Hippocampal formation (tissue), 2 donors: ENCODE measurements at places on chromosomes 3 and 15.
A peak's percentile ranks its signal among the peaks of the same experiment; 100 is the strongest.

GRCh38 chr3:112741983-112742382, 101.0 kb upstream of the CCDC80 start:
- no peak for DNase-seq

- DNase-seq: no peak
Observed at GRCh38 chr3:155481089-155481488, 187.6 kb upstream of the STRIT1 start.

DNA sequence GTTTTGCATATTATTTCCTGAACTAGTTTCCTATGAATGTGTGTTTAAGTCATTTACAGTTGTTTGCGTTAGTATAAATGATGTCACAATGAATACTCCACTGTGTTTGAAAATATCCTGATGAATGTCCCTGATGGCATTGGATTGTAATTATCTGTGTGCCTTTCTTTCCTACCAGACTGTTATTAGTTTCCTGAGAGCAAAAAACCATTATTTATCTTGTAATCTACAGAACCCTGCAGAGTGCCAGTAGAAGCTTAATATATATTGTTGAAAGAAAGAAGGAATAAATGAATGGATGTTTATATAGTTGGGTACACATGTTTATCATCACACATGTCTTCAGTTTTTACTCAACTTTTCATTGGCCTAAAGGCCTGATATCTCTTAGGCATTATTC, 312.6 kb downstream of the AGBL1 start:
- no peak for DNase-seq

DNA sequence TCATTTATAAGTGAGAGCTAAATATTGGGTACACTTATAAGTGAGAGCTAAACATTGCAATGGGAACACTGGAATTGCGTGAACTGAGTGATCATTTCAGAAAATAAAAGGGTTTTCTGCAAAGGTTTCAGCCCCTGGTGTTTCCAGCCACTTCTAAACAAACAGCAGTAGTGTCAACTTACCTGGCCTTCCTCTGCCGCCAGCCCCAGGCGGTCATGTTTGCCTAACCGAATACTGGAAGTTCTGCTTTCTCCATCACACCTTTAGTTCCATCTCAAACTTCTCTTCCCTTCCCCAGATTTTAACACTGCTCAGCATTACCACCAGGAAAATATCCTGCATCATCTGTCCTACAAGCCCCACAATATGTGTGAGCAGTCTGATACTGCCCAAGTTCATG, 58.6 kb downstream of the MRPL3 start:
- no peak for DNase-seq

DNA sequence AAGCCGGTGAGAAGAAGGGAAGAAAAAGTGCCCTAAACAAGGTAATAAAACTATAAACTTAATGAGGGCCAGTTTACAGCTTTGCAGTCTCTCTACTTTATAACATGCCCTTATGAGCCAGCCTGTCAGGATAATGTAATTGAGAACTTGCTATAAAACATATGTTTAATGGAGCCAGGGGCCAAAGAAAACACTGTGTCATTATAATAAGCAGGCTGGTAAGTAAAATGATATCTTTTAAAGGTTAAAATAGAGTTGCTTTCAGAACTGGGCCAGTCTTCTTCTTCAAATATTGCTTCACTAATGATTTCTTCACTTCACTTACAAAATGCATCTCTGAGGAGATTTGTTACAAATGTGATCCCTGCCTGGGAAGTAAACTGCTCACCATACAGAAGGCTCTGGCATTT, 192.5 kb downstream of the SHOX2 start:
- no peak for DNase-seq

DNA sequence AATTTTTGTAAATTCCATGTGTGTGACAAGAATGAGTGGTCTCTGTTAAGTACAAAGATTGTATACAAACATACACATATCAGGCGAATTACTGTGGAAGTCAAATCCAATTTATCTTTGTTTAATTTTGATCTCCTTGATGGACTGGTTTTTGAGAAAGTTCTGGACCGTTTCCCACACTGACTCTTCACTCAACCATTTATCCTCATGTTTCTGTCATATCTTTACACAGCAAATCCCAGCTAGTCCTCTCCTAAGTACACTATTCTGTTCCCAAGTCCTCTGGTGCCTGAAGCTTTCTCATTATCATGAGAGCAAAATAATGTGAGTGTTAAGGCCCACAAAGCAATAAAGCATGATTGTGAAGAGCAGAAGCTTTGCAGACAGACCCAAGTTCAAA, 189.9 kb downstream of the WNT5A start:
- no peak for DNase-seq

DNA sequence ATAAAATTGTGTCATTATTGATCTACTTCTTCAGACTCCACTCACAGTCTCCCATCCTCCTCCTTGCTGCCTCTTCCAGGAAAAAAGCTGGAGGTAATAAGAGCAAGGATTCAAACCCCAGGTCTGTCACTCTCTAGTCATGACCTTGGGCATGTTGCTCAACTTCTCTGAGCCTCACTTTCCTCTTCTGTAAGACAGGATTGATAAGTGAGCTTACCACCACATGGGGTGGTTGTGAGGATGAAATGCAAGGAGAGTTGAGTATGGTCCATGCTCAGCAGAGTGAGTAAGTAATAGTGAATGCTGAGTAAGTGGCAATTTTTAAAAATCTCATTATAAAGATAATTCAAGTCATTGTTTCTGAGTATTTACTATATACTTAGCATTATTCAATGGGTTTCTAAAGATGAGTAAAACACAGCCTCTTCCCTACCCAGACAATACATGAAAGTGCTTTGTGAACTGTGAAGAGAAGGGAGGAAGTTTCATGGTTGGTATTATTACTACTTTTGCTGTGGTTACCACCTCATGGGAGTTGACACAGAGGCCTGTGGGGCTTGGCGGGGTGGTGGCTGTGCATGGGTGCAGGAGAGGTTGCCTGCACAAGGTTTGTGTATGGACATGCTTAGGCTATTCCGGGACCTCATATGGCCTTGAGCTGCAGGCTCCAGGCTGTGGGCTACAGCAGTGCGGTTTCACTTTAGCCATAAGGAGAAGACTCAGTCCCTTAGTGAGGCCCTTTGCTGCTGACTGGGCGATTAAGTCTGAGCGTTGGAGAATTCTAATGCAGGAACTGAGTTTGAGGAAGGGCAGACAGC, 30.0 kb downstream of the SLC6A11 start:
- peak; percentile 22 for DNase-seq

DNA sequence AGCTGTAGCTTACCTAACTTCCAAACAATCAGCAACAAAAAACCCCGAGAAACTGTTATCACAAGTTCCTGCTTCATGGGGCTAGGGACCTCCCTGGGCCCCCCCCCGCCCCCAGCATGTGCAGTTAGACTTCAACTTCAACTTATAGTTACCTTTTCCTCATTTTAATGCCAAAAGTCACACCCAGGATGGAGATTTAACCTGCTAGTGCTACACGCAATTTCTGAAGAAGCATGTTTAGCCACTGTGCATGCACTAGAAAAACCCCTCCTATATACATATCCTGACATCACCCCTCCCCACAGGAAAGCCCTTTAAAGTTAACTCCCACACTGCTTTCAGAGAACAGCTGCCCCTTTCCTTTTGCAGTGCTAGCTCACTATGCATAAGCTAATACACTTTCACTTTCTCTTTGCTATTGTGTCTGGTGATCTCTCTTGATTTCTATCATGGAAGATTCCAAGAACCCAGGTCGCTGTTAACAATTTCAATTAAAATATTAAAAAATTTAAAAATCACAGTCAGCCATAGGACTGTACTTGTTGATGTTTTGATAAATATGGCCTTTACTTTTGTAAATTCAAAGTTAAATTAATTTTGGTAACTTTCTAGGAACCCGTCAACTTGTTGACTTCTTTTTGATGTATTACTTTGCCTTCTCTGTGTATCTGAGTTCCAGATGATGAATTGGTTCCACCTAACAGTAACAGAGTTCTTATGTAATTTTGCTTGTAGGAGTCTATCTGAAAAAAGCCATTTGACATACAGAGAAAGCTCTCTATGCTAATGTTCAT, 75.2 kb upstream of the ACAD9 start:
- DNase-seq: peak; percentile 21

DNA sequence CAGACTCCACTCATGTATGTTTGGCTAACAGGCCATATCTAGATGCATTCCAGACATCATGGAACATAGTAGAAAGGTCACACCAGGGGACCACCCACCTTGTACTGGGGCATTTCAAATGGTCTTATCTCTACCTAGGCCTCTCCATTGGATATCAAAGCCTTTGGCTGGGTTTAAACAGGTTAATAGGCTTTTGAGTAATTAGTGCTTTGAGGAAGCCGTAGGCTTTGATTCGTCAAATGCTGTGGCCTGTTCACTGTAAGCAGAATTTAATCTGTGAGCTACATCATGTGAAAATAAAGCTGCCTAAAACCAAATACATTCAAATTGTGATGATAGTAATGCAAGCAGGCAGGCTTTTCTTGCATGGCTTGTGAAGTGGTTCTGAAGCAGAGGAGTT, 129.5 kb downstream of the ST8SIA2 start:
- DNase-seq: no peak

DNA sequence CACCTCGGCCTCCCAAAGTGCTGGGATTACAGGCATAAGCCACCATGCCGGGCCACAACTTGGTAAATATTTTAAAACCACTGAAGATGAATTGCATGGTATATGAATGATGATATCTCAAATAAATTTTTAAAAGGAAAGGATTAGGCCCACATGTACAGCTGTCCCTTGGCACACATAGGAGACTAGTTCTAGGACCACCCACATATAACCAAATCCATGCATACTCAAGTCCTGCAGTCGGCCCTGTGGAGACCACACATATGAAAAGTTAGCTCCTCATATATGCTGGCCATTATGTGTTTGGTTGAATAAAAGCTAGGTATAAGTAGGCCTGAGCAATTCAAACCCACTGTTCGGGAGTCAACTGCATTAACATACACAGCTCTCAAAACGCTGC, 10.6 kb downstream of the CLPX start:
- DNase-seq: no peak

GRCh38 chr15:55683376-55683775, 59.6 kb downstream of the PRTG start:
- no peak for DNase-seq

GRCh38 chr3:42014458-42014920, 52.6 kb upstream of the ULK4 start:
- no peak for DNase-seq

DNA sequence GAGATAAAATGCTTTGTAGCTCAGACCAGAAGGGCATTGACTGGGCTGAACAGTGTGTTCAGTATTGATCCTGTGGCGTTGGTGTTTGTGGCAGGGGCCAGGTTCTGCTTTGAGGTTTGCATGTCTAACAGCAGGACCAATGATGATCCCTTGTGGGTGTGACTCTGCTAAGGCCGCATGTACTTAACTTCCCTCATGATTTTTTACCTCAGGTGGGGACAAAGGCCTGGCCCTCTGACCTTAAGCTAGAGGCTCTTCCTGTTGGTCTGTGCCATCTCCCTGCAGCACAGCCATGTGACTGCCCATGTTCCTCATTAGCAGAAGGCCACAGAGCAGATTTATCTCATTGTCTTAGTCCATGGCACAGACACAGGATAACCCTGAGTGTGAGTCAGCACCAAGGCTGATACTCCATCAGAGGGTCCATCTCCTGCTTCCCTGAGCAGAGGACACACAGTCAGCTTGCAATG, 34.3 kb upstream of the BSN start:
- DNase-seq: no peak

DNA sequence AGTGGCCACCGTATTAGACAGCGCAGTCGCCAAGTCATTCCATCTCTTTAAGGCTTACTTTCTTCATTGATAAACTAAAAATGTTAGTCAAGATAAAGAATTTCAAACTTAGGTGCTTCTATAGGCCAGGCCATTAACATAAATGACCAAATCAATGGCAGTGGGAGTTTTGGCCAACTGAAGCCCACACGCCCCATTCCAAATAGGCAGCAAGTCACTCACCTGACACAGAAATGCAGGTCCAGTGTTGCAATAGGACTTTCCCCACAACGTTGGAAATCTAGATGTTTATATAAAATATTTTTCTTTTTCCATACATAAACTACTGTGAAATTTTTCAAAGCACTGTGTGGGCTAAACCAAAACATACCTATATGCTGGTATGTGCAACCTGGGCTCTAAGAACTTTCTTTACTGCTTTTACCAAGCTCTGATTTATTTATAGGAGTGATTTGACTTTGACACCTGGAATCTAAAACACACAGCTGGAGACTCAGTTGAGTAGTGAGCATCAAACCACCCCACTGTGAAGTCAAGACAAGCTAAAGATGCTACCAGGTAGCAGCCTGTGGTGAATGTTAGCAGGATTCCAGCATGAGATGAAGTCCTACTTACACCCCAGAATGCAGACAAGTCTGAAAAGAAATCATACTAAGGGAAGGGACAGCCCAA, 15.1 kb downstream of the GOLIM4 start:
- no peak for DNase-seq

DNA sequence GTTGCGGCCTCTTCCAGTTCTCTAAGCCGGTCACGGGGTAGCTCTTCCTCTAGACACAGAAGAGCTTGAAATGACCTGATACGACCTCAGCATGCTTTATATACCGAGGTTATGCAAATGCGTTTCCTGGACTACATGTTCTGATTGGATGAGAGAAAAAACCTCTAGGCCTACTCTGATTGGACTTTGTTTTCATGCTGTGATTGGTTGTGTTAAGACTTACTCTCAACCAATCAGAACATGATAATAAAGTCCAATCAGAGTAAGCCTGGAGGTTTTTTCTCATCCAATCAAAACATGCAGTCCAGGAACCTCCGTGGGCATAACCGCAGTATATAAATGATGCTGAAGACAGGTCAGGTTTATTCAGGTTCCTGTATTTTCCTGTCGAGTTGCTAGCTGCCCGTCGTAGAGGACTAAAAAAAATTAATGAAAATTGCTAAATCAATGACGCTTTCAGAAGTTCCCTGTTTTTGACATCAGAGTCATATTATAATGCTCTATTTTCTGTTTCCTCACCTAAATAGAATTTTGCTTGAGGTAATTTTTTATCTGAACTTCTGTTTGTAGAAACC, 177.4 kb downstream of the POTEB3 start:
- DNase-seq: no peak

- DNase-seq: no peak
Observed at GRCh38 chr3:180855364-180855763, 57.1 kb upstream of the FXR1 start.

DNA sequence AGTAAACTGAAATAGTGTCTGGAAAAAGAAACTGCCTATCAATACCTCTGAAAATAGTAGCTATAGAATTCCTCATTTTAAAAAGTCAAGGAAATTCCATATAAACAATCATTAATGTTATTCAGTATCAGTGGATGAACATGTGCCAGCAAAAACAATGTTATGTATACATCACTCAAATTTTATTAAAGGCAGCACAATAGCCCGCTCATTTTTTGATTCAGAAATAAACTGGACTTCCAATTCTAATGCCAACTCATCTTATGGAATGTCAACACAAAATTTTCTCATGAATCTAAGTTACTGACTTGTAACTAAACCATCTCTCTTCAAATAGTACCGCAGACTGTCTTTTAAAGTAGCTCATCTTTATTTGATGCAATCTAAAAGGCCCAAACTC, 19.0 kb downstream of the THBS1 start:
- no peak for DNase-seq

DNA sequence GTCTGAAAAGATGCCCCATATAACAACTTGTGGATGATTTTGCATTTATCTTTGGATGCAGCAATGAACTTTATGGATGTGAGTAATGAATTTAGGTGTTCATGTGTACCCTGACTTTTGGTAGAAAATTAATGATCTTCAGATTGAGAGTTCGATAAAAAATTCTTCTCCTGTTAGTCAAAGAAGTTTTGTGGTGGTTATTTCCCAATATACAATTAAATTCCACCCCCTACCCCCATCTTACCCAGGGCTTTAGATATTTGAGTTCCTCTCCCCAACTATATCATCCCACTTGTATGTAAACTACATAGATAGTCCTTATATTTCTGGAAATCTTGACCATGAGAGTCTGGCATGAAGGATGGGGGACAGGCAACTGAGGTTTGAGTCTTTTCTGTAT, 126.1 kb upstream of the ALDH1A3 start:
- no peak for DNase-seq
